CD8-positive, alpha-beta memory T cell (primary cell): ENCODE measurements at places on chromosomes 16 and 17.
A peak's percentile ranks its signal among the peaks of the same experiment; 100 is the strongest.

DNA sequence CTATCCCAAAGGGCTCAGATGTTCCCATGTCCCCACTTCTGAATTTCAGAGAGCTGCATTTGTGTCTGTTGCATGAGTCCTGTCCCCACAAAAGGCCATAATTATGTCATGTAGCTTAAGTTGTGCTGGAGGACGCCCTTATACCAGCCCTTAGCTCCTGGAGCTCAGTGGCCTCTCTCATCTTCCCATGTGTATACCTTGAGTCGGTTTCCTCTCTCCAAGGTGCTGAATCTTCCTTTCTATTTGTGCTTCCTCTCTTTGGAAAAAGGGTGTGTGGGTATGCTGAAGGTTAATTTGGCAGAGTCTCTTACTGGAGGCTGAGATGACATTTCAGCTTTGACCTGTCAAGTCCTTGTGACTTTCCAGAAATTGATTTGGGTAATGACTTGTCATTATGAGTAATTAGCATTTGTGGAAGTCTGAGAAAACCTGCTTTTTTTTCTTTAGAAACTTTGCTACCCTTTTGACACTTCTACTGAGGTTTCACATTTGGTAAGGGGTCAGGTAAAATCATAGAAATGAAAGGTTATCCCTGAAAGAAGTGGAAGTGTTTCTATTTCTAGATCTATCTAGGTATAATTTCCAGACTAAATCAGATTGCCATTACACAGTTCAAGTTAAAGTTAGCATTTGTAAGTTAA is 185.4 kb downstream of the ABCC12 start:
- no peak for DNase-seq

DNA sequence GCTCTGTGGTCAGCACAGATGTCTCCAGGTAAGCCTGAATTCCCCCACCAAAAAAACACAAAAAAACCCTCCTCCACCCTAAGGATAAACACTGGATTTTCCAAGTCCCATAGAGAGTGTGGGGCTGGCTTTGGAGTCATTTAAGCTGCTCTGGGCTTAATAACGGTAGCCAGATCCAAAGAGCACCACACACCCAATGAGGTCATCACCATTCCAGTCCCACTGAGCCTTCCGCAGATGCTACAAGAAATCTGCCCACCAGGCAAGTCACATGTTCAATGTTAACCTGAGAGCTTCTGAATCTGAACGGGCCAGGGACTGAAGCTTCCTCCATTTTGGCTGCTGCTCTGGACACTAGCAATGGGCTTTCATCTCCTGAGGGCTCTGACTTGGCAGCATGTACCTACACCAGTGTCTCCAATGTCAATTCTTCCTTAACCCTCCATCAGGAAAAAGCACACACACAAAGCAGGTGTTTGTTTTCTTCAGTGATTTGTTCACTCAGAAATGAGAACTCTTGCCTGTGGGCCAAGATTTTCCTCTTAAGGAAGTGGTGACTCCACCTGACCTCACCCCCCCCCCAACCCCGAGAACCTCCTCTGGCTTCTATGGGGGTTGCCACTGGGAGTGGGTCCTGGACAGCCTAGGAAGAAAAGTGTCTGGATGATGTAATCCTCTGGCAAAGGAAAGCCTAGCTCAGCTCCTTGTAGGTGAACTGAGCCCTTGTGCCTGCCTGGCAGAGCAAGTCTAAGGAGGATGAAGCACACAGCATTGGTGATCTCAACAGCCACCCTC is 220.1 kb downstream of the FOXL1 start:
- DNase-seq = no peak

DNA sequence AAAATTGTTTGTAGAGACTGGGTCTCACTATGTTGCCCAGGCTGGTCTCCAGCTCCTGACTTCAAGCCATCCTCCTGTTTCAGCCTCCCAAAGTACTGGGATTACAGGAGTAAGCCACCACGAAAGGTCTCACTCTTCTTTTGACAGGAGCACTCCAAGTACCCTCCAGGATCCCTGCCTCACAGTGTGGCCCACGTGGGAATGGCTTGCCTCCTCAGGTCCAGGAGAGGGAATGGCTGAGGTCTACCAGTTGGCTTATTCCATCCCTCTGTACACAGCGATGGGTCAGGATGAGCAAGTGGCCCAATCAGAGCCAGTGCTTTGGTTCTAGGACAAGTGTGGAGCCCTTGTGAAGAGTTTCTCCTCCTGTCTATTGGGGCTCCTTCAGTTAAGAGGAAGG is 73.7 kb upstream of the ZNF423 start:
- no peak for DNase-seq

- no peak for DNase-seq
Measured at GRCh38 chr17:882827-883585, 96.6 kb downstream of the NXN start.

DNA sequence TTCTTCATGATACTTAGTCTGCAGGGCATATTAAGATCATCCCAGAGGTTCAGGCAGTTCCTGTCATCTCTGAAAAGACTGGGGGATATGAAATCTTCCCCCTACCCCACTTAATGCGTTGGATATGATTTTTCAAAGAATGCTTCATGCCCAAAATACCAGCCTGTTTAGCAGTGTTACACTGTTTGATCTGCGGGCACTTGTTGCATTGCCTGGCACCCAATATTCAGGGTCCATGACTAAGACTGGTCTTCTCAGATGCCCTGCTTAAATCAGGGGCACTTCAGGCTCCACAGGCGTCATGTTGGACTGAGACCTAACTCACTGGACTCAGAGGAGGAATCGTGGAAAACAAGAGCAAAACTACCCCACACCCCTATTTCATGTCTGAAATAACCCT is 6.4 kb upstream of the RASL10B start:
- no peak for DNase-seq

GRCh38 chr16:13873835-13874438 is 46.0 kb upstream of the ERCC4 start:
- DNase-seq = no peak

GRCh38 chr16:77912617-77913016 is 109.7 kb upstream of the CLEC3A start:
- no peak for DNase-seq

- DNase-seq = no peak
Measured at GRCh38 chr17:72119873-72120641, 763 bp upstream of the SOX9 start.

DNA sequence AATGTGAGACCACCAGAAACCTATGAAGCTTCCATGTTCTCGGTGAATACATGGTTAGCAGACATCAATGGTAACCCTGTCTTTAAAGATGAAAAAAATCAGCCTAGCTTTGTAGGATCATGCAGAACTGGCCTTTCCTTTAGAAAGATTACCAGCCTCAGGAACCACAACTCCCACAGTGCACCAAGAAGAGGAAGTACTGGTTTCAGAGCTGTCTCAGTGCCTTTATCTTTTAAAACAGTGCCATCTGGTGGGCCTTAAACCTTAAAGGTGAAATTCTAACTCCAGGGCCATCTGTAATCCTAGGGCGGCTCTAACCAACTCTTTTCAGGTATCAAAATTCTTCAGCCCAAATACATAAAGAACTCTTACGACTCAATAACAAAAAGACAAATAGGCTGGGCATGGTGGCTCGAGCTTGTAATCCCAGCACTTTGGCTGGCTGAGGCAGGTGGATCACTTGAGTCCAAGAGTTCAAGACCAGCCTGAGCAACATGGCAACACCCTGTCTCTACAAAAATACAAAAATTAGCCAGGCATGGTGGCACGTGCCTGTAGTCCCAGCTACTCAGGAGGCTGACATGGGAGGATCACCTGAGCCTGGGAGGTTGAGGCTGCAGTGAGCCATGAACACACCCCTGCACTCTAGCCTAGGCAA is 5.4 kb downstream of the ATPAF2 start:
- peak; percentile 68 for DNase-seq
